Left renal pelvis (tissue), 4 donors: ENCODE measurements at places on chromosomes 1 and 21. TPM values are rescaled to one million over a fixed set of nuclear protein-coding genes. Genes with fewer than 3 reads are reported as not detected.

- DNase-seq: no peak
Measured at GRCh38 chr1:175814885-175815284, 71.5 kb upstream of the TNR start.

GRCh38 chr1:79079770-79080169, 73.2 kb upstream of the ADGRL4 start:
- DNase-seq: peak; percentile 25

GRCh38 chr1:54403808-54404261, 2.4 kb downstream of the SSBP3 start:
- DNase-seq: no peak

DNA sequence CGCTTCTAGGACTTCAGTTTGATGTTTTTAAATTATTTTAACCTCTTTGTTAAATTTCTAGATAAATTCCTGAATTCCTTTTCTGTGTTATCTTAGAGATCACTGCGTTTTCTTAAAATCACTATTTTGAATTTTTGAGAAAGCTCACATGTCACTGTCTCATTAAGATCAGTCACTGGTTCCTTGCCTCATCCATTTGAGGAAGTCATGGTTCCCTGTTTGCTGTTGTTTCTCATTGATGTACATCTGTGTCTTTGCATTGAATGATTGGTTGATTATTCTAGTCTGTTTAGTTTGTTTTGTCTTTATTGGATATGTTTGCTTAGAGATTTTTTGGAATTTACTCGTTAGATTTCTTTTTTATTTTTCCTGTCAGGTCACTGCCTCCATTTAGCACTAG, 50.1 kb downstream of the CRP start:
- no peak for DNase-seq

GRCh38 chr1:36080236-36080635, 3.7 kb upstream of the TEKT2 start:
- DNase-seq: no peak

GRCh38 chr1:145991735-145992412, 4.5 kb downstream of the TXNIP start:
- no peak for DNase-seq

DNA sequence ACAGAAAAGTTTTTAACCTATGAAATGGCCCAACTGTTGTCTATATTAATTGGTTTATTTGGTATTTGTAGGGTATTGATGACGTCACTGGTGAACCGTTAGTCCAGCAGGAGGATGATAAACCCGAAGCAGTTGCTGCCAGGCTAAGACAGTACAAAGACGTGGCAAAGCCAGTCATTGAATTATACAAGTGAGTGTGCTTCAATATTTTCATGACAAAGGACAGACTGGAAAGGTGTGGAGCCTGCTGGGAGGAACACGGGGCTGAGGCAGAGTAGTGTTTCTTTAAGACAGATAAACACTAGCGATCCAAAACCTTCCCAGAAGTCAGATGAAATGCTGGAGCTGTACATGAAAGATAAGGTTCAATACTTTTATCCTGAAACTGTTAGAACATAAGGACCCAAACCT, 76.7 kb downstream of the AK4 start:
- no peak for DNase-seq

GRCh38 chr1:55812281-55812680, 597.1 kb upstream of the USP24 start:
- DNase-seq: no peak

Gene KCNE1
- polyA plus RNA-seq: 0.53 TPM

Gene HES3
- not detected for polyA plus RNA-seq

Gene GRIK1
- polyA plus RNA-seq: 2.7 TPM

Gene TRIM67
- 0.06 TPM for polyA plus RNA-seq

Gene KDF1
- polyA plus RNA-seq: 8.7 TPM

Gene ACTL8
- polyA plus RNA-seq: not detected
